ENCODE measurements at places on chromosomes 4 and X.

- no peak for DNase-seq
These were observed 14.0 kb downstream of the DIPK2B start for GRCh38 chrX:45186643-45187026.

DNA sequence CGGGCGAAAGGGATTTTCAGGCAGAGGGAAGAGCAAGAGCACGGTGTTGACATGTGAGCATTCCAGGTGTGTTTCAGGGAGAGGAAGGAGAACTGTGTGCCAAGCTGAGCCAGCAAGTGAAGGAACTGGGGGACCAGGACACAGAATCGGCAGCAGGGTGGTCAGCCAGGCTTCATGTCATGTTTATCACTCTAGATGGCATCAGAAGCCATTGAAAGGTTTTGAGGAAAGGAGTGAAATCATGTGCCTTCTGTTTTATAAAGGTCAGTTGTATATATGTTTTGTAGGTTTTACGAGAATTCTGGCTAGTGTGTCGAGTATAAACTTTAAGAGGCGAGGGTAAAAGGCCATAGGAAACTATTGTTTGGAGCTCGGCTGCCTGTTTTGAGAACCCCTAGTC is 682.3 kb downstream of the TRIML1 start:
- no peak for DNase-seq

GRCh38 chr4:178812866-178813265 is 1370.6 kb upstream of the AGA start:
- no peak for DNase-seq

- no peak for DNase-seq
These were observed 45.5 kb upstream of the NKX1-1 start for GRCh38 chr4:1451752-1452122.

DNA sequence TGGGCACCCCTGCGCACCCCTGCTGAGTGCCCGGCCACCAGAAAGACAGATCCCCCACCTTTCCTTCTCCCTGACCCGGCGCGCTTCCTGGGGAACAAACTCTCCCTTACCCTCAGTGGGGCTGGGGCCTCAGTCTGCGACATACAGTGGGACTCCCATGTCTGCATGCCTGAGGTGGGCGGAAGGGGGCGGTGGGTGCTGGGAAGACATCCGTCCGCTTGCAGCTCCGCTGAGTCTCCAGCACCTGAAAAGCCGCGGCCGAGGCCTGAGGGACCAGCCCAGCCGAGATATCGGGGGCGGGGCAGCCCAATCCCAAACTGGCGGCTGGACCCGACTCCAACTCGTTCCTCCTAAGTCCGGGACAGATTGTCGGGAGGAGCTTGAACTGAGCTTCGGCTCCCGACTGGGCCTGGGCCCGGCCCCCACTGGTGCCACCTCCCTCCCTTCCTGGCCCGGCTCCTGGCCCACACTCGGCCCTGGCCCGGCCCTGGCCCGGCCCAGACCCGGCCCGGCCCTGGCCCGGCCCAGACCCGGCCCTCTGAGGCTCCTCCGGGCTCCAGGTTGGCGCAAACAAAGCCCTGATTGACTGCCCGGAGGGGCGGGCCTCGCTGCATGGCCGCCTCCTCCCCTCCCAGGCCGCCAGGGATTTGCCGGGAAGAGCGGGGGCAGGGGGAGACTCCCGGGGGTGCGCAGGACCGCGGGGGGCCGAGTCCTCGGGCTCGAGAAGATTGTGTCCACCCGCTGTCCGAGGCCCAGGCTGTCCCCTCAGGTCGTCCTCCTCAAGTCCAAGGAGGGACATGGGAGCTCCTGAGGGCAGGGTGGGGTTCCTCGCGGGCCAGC is 877 bp upstream of the SLC16A2 start:
- DNase-seq, result peak; percentile 29

- no peak for DNase-seq
These were observed 128.7 kb downstream of the MGST2 start for GRCh38 chr4:139794158-139794954.

DNA sequence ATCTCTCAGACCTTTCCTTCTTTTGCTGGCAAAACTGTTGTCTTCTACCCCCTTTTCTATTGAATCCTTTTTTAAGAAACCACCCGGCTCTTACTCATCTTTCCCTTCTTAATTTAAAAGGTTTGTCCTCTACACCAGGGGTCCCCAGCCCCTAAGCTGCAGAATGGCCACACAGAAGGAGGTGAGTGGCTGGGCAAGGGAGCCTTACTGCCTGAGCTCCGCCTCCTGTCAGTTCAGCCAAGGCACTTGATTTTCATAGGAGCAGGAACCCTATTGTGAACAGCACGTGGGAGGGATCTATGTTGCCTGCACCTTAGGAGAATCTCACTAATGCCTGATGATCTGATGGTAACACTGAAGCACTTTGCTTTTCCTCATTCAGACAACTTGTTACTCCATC is 726.3 kb upstream of the INTU start:
- DNase-seq, result no peak

GRCh38 chr4:169975131-169975837 is 50.9 kb downstream of the MFAP3L start:
- DNase-seq, result no peak

GRCh38 chr4:143417679-143418403 is 81.2 kb downstream of the GAB1 start:
- DNase-seq, result no peak

DNA sequence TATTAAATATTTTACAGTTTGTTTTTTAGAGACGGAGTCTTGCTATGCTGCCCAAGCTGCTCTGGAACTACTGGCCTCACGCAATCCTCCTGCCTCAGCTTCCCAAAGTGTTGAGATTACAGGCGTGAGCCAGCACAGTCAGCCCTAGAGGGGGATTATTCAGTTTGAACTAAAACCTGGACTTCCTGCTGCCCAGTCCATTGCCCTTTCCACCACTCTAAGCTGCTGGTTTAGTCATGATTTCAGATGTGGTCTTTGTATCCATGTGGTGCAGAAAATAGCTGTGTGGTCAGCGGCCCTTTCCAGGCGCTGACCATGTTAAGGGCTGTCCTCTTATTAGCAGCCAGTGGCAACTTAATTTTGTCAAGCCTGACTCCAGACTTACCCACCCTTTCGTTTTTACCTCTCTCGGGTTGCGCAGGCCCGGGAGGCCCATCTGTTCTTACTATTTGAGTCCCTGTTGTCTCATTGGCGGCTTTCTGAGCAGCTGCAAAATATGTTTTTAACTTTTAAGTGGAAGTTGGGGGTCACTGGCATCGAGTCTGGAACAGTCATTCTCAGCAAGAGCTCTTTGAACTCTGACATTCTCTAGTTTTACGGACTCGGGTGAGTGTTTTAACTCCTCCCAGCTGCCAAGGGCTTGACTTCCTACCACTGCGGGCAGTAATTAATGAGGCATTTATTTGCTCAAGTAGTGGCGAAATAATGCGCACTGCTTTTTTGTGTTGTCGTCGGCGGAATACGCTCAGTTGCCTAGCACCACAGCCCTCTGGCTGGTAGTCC is 773 bp upstream of the VMA21 start:
- DNase-seq, result peak; percentile 86

- DNase-seq, result no peak
These were observed 708.4 kb upstream of the FRG1 start for GRCh38 chr4:189232274-189232673.

GRCh38 chrX:53716328-53717088 is 30.0 kb upstream of the HUWE1 start:
- no peak for DNase-seq

DNA sequence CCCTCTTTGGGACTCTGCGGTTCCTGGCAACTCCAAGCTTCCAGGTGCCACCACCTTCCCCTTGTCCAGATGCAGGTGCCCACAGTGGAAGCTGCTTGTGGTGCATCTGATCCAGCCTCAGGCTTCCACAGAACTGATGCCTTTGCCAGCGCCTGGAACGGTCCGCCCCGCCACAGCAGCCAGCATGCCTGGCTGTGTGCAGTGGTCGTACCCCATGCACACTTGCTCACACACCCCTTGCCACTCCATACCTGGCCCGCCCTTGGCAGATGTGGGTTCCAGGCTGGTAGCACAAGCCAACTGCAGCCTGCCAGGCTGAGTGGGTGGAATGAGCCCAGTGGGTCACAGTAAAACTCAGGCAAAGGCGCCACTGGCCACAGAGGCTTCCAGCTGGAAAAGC is 240.5 kb downstream of the PPP4R3C start:
- DNase-seq, result no peak

DNA sequence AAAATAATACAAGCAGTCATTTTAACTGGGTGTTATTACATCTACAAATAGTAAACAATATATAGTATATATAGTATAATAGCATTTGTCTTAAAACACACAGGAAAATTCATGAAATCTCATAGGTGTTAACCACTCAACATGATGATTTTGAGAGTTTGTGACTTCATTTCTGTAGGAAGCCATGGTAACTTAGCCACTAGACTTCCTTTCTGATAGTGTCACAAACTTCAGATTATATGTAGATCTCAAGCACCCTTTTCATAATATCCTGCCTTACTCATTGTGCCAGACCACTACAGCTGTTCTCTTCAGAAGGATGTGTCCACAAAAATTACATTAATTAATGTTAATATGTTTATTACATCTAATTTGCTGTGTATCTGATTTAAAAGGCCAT is 1250.6 kb downstream of the ADGRL3 start:
- no peak for DNase-seq

DNA sequence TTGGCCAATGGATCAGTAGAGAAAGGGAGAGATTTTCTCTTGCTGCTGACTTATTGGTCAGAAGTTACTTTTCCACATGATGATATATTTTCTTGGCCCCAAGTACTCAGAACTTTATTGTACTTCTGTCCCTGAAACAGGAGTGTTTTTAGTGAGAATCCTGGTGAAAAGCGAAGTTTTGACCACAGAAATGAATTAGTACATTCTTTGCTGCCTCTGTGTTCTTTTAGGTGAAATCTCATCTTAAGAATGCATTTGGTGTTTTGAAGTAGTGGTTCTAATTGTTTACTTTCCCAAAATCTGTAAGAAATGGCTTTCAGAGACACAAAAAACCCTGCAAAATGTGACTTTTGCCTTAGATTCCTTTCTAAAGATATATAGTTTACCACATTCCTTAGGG is 240.4 kb downstream of the FRMPD4 start:
- DNase-seq, result no peak

DNA sequence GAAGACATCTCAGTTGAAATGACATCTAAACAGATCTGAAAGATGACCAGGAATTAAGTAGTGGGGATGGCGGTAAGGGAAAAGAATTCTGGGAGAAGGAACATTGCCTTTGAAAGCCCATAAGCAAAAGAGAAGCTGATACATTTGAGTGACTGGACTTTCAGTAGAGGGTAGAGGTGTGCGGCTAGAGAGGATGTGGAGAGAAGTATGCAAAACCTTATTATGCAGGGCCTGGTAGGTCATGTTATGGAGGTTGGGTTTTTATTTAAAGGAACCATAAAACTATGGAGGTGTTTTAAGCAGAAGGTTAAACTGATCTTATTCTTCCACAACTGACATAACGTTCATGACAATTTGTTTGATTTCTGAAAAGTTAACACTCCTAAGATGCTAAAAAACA is 36.3 kb downstream of the RPS6KA3 start:
- DNase-seq, result no peak

DNA sequence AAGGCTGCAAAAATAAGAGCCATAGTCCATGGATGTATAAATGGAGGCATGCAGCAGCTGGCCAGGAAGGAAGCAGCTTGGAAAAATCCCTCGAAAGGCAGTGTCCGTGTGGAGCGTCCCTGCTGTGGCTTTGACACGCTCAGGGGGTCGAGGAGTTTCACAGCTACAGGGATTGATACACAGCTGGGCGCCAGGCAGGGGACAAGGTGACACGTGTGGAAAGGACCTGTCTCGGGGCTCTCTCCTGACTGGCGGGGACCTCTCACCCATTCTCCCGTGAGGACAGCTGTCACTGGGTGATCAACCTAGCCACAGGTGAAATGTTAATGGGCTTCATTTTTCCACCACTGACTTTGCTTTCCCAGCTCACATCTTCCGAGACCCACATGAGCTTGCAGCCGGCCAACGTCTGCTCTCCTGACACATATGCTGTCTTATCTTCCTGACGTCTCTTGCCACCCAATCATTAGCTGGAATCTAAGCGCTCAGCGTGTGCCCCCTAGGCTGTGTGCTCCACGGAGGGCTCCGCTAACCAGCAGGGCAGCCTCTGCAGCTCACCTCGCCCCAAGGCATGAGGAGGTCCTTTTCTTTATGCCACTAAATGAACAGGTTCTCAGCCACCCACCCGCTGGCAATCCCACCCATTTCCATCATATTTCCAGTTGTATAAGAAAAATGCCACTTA is 89.4 kb upstream of the AFAP1 start:
- DNase-seq, result no peak

DNA sequence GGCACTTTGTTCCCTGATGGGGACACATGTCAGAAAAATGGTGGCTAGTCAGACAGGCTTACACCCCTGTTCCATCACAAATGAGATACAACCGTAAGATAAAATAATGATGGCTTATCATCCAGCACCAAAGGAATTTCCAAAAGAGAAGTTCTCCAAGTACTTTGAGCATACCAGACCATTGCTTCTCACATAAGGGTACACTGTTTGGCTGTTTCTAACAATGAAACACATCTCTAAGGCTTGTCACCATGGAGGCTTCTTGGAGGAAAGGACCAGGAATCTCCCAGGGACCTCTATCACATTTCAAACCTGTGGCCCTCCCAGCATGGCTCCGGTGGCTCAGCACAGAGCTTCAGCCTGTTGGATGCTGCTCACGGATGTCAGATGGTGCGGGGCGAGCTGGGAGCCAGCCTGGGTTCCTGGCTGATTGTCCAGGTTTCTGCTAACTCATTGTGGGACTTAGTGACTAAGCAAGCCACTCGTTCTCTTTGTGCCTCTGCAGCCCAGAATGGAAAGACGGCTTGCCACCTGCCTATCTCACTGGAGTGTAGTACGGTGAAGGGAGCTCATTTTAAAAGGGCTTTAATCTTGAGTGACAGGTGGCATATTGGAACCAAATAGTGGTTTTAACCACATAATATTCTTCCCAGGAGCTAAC is 54.5 kb downstream of the FHDC1 start:
- DNase-seq, result no peak

DNA sequence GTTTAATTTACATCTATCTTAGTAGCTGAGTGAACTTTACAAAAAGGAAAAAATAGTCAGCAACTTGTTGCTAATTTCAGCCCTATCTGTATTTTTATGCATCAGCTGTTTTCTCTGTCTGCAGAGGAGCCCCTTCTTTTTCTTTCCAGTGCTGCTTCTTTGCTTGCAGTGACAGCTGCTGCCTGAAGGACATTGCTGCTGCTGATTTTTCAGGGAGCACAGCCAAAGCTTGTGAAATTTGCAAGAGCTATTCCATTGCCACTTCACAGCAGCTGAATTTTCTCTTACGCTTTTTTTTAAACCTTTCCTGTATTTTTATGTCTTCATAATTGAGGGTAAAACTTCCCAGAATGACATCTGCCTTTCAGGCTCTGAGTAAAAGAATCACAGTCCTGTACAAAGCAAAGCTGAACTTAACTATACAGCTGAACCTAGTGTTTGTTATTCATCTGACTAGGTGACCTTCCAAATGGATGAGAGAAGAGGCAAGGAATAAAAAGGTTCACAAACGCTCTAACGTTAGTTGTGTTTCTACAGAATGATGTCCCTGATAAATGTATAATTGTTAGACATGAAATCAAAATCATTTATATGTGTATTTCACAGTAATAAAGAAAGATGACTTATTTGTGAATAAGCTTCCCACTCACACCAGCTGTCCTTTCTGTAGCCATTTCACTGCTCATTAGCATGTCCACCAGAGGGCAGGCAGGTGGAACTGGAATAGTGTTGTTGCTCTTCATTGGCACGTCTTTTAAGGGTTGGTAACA is 541.4 kb downstream of the ADGRL3 start:
- DNase-seq, result peak; percentile 63
